Activated T-cell treated with anti-CD3 and anti-CD28 coated beads, Interleukin-2, amount 50 U/mL, for 48 hours (primary cell): ENCODE measurements at places on chromosomes 7 and 10.

GRCh38 chr10:33234831-33235237 lies 99.6 kb downstream of the NRP1 start:
- no peak for DNase-seq

- no peak for DNase-seq
Observed at GRCh38 chr7:11474902-11475585, 357.0 kb downstream of the THSD7A start.

DNA sequence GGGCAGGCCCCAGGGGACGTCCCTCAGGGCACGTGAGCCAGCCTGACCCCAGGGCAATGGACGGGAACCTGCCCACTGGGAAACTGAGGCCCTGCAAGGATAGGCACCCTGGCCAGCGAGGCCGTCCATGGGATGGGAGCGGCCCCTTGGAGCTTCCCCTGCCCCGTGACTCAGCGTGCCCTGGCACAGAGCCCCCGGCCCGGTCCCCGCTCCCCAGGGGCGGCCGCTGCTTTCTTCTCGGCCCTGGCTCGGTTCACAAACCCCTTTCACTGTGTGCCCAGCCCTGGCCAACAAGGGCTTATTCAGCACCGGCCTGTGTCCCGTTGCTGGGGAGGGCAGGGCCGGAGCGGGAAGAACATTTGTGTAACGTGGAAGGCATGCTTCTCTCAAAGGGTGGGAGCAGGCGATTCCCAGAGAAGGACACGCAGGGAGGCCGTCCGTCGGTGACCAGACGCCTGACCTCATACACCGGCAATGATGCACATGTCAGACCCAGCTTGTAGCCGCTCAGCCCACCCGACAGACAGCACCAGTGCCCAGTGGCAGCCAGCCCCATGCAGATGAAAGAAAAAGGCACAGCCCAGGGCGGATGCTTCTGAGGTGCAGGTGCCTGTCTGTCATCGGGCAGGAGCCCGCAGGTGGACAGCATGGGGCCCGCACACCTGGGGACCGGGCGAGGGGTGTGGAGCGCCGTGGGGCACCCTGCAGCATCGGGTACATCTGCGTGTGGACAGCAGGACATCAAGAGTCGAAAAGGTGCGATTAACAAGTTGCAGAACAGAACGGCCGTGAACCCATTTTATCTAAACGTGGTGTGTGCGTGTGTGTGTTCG lies 94.5 kb downstream of the PDGFA start:
- DNase-seq = no peak

- DNase-seq = no peak
Observed at GRCh38 chr7:80860554-80860953, 58.3 kb downstream of the SEMA3C start.
